ENCODE measurements at places on chromosomes 5 and 9.

DNA sequence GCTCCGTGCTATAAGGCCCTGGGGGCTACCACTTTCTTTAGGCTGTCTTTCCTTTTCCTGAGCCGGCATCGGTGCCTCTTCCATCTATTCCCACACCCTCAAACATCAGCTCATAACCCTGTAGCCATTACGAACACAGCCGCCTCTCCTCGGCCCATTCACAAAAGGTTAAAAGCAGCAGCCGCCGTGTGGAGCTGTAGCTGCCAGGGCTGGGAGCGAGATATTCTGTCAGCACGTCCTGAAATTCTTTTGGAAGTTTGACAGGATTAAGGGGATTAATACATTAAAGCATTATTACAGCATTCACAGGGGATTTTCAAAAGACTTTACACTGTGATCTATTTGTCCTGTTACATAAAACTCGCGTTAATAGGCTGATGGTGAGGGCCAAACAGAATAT lies 428.2 kb downstream of the CDK5RAP2 start:
- DNase-seq: no peak

DNA sequence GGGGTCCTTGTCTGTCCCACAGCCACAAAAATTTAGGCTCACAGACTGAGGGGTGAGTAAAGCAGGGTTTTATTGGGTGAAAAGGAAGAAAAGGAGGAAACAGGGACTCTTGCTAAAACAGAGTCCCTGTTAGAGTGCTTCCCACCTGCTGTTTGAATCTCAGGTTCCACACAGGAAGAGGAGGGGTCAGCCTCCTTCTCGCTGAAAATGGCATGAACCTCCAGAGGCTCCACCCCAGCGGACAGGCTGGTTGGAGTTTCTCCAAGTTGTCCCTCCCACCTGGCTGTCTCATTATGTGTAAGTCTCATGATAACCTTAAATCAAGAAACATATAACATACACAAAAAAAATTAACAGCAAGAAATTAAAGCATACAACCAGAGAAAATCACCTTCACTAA lies 28.3 kb upstream of the UHRF2 start:
- no peak for DNase-seq

- no peak for DNase-seq
Observed at GRCh38 chr9:116733010-116733641, 46.0 kb downstream of the TRIM32 start.

DNA sequence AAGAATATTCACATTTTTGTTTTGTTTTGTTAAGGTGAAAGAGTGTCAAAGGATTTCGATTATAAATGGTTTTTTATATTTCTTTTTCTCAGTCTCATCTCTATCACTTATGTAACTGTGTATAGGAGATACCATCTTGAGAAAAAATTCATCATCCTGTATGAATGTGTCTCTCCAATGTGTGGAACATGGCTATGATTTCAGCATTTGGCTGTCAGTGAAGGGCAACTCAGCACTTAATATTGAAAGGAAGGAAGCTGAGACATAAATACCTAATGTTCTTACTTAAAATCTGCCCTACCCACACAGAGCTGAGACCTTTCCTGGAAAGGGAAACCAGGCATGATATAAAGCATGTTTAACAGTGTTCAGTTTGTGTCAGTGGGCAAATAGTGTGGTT lies 474.2 kb upstream of the RIOK2 start:
- no peak for DNase-seq

DNA sequence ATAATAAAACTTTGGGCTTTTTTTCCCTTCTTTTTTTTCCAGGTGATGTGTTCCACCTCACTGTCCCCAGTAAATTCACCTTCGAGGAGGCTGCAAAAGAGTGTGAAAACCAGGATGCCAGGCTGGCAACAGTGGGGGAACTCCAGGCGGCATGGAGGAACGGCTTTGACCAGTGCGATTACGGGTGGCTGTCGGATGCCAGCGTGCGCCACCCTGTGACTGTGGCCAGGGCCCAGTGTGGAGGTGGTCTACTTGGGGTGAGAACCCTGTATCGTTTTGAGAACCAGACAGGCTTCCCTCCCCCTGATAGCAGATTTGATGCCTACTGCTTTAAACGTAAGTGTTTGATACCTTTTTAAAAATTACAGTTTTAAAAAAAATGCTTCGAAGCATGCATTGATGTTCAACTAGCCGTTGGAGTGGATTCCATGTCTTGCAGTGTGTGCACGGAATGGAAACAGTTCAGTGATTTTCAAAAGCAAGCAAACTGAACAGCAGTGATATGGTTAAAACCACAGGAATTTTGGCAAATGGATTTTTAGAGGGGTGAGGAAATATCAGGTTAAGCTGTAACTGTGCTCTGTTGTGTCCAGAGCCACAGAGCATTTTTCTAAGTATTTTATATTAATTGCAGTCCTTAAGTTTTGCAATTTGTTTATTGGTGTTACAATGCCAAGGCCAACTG lies 40.7 kb downstream of the VCAN start:
- DNase-seq: no peak

DNA sequence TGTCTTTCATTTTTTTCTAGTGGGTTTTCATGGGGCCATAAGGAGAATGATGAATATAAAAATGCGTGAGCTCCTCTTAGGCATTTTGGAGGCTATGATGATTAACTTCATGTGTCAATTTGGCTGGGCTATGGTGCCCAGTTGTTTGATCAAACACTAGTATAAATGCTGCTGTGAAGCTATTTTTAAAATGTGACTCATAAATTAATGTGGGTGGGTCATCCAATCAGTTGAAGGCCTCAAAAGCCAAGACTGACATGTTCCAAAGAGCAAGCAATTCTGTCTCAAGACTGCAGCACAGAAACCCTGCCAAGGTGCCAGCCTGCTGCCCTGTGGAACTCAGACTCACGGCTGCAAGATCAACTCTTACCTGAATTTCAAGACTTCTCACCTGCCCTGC lies 24.4 kb upstream of the ICE1 start:
- DNase-seq: no peak

GRCh38 chr5:64746446-64746845 lies 22.0 kb downstream of the SREK1IP1 start:
- DNase-seq: no peak

GRCh38 chr5:176413709-176414191 lies 2.6 kb downstream of the CLTB start:
- DNase-seq: no peak
